Stimulated activated CD8-positive, alpha-beta memory T cell treated with anti-CD3 and anti-CD28 coated beads, Interleukin-2, amount 100 ng/mL, for 1 hour (primary cell): ENCODE measurements at places on chromosomes 11 and 22.

DNA sequence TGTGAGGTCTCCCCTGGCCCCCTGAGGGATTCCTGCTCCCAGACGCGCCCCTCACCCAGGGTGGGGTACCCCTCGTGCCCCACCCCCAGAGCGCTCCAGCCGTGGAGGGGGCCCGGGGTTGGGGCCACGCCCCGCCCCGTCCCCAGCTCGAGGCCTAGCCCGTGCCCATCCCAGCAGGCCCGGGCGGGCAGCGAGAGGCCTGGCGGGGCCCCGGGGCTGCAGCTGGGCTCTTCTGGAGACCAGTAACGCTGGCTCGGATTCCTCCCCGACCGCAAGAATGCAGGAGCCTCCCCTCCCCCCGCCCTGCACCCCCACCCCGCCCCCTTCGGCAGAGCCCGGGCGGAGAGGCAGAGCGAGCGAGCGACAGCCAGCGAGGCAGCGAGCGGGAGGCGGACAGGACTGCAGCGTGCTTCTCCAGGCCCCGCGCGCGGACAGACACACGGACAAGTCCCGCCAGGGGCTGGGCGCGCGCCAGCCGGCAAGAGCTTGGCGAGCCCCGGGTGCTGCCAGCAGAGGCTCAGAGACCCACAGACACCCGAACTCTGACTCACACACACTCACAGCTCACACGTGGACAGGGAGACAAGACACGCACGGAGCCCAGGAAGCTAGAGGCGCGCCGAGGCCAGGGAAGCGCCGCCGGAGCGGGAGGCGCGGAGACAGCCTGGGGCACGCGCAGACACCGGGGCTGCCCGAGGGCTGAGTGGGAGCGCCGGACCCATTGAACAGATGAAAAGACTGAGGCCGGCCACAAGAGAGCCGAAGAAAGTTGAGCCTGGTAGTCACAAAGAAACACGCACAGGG is 15.2 kb downstream of the BCL9L start:
- no peak for DNase-seq

DNA sequence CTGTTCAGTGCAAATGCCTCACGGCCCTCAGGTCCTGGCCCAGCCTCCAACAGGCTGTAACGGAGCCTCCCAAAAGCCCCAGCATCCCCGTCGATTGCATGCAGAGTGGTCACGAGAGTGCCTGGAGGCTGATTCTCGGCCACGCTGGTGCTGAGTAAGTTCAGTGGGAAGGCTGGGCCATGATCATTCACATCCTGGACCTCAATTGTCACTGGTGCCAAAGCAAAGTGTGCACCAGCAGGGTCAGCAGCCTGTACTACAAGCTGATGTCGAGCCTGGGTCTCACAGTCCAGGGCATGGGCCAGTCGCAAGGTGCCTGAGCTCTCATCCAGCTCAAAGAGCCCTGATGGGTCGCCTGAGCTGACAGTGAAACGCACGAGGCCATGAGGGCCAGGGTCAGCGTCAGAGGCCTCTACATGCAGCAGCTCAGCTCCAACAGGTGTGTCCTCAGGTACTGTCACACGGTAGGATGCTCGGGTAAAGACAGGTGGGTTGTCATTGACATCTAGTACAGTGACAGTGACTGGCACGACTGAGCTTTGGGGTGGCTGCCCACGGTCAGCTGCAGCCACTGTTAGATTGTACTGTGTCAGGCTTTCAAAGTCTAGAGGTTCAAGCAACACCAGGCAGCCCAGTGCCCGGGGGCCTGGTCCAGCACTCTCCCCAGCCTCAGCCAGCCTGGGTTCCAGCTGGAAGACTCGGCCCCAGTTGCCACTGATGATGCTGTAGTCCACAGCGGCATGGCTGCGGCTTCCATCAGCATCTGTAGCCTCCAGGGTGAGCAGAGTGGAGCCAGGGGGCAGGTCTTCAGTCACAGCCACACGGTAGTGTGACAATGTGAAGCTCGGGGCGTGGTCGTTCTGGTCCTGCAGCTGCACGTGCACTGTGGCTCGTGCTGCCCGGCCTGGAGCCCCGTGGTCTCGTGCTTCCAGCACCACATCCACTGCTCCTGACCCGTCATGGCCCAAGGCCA is 4.5 kb upstream of the TPP1 start:
- DNase-seq, result no peak

- no peak for DNase-seq
Observed at GRCh38 chr11:2672553-2673249, 27.1 kb downstream of the KCNQ1OT1 start.

GRCh38 chr11:73194593-73194992 is 23.5 kb upstream of the P2RY2 start:
- no peak for DNase-seq

- DNase-seq, result no peak
Observed at GRCh38 chr11:80598905-80599304, 1158.1 kb upstream of the TENM4 start.

- no peak for DNase-seq
Observed at GRCh38 chr11:23111527-23111926, 251.3 kb upstream of the CCDC179 start.

DNA sequence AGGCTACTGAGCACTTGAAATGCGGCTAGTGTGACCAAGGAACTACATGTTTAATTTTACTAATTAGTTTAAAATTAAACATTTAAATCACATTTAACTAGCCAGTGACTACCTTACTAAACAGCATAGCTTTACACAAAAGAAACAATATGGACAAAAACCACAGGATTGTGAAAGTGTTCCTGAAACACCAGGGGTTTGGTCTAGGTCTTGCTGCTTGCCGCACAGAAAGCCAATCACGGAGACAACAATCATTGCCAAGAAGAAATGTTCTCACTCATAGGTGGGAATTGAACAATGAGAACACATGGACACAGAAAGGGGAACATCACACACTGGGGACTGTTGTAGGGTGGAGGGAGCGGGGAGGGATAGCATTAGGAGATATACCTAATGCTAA is 309.5 kb downstream of the C11orf87 start:
- no peak for DNase-seq

DNA sequence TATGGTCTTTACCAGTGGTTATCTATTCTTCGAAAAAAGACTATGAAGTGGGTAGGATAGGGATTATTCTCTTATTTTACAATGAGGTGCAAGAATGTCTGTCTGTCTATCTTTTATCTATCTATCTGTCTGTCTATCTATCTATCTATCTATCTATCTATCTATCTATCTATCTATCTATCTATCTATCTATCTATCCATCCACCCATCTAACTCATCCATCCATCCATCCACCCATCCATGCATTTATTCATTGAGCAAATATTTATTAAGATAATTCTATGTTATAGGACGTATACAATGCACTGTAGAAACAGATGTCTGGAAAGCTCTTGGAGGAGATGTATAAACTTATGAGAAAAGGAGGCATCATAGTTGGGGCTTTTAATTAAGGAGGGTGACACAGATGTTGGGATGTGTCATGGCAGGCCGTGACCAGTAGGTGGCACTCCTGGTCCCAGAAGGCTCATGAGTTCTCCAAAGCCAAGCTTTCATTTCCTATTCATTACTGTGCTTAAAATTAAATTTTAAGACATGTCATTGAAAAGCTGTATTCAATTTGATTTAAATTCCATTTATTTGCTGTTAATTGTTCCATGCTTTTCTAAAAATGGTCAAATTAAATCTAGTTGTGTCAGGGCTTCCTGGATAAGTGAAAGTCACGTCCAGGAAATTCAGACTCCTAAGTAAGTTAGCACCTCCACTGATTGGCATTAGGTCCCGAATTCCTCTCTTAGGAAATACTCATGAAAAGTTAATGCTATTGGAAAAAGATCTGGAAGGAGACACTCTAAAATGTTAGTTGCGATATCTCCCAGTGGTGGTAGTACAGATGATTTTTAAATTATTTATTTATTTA is 19.0 kb upstream of the E2F8 start:
- DNase-seq, result peak; percentile 29

DNA sequence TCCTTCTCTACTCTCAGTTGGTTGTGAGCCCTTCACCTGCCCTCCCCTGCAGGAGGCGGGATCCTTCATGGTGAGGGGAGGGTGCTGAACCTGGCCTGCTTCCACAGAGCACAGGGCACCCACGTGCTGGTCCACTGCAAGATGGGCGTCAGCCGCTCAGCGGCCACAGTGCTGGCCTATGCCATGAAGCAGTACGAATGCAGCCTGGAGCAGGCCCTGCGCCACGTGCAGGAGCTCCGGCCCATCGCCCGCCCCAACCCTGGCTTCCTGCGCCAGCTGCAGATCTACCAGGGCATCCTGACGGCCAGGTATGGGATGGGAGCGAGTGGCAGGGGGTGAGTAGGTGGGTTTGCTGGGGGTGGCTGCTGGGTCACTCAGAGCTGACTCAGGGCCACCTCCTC is 6.3 kb downstream of the SSH3 start:
- no peak for DNase-seq

- no peak for DNase-seq
Observed at GRCh38 chr22:27193636-27194035, 536.2 kb downstream of the MIAT start.

- no peak for DNase-seq
Observed at GRCh38 chr11:111555255-111555654, 14.7 kb downstream of the LAYN start.

- DNase-seq, result no peak
Observed at GRCh38 chr11:94224078-94224477, 80.3 kb upstream of the IZUMO1R start.

DNA sequence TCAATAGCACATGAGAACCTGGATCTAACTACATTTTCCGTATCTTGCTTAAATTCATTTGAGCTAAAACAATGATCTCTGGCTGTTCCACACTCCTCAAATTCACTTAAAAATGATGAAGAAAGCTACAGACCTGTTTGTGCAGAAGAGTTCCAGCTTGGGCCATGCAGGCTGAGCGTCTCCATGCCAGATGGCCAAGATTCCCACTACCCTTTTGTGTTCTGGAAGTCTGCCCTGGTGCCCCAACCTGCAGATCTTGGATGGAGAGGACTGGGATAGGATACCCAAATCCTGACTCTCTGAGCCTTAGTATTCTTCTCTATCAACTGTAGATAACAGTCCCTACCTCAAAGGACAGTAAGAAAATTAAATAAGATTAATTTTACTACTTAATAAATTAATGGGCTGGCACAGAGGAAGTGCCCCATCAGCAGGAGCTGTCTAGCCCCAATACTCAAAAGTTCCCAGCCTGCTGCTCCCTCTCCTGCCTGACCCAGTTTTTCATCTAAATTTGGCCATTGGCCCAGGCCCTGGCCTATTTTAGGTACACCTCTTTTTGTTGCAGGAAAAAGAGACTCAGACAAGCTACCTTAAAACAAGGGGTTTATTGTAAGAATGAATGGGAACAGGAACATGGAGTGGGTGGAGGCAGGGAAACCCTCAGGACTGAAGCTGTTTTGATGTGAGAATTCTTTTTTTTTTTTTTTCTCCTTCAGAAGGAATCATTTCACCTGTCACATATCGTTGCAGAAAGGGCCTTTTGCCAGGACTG is 81.4 kb upstream of the GRK3 start:
- no peak for DNase-seq

GRCh38 chr11:79438631-79439409 is 2.0 kb downstream of the TENM4 start:
- DNase-seq, result no peak

GRCh38 chr11:68583041-68583446 is 101.3 kb upstream of the GAL start:
- DNase-seq, result no peak

DNA sequence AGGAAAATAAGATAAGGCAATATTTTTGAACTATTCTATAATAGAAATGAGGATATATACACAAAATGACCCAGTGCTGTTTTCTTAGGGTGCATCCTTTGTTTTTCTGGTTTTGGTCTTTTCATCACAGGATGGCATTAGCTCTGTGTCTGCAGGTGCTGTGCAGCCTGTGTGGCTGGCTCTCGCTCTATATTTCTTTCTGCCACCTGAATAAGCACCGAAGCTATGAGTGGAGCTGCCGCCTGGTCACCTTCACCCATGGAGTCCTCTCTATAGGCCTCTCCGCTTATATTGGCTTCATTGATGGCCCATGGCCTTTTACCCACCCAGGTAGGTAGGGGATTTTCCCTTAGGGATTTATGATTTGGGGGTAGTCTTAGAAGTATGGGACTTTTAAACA is 2.2 kb downstream of the TLCD5 start:
- DNase-seq, result no peak

- DNase-seq, result no peak
Observed at GRCh38 chr11:65059959-65060824, 1.8 kb upstream of the NAALADL1 start.

- no peak for DNase-seq
Observed at GRCh38 chr11:4027746-4028145, 66.9 kb upstream of the RRM1 start.

- DNase-seq, result no peak
Observed at GRCh38 chr11:57668434-57668782, 494 bp downstream of the ZDHHC5 start.

GRCh38 chr11:114289779-114290178 is 6.4 kb upstream of the NNMT start:
- no peak for DNase-seq

GRCh38 chr22:32880061-32880460 is 78.6 kb downstream of the TIMP3 start:
- no peak for DNase-seq

DNA sequence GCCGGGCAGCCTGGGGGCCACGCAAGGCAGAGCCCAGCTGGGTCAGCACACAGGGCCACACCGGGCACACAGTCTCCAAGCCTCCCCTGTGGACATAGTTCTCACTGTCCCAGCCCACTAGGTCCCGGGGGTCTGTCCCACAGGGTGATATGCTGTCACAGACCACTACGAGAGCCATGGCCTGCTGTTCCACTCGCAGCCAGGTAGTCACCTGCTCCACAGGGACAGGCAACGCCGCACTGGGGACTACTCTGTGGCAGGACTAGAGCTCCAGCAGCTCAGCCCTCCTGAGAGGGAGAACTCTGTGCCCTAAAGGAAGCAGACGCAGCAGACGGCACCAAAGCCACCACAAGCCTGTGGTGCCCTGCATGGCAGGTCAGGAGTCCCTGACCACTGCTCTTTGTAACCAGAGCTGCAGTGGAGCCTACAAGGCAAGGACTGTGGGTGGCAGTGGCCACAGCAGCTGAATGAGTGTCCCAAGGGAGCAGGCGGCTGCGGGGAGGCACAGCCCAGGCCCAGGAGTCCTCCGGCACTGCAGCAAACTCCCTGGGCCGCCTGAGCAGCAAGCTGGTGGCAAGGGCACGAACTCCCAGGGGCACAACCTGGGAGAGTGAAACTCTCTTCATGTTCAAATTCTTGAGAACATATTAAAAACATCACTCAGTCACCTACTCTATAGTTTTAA is 171.2 kb upstream of the GRK3 start:
- DNase-seq, result no peak

GRCh38 chr11:133318221-133318620 is 214.1 kb downstream of the OPCML start:
- DNase-seq, result no peak

GRCh38 chr11:121610706-121611105 is 157.9 kb upstream of the SORL1-AS1 start:
- DNase-seq, result no peak

- DNase-seq, result no peak
Observed at GRCh38 chr11:11039208-11039965, 181.5 kb upstream of the ZBED5 start.

GRCh38 chr11:72798361-72798760 is 4.5 kb upstream of the STARD10 start:
- DNase-seq, result no peak
